GM12865 (cell line): ENCODE measurements at places on chromosomes 7 and 10.

GRCh38 chr7:28988091-28988490 is 30.0 kb upstream of the TRIL start:
- no peak for DNase-seq

- DNase-seq: no peak
Observed at GRCh38 chr10:6092731-6093130, 3.9 kb downstream of the RBM17 start.

- DNase-seq: no peak
Observed at GRCh38 chr7:27547401-27547800, 115.3 kb downstream of the HIBADH start.

GRCh38 chr10:123150986-123151736 is 3.0 kb upstream of the BUB3 start:
- DNase-seq: peak; percentile 77
